ENCODE measurements at places on chromosomes 11 and 22.

DNA sequence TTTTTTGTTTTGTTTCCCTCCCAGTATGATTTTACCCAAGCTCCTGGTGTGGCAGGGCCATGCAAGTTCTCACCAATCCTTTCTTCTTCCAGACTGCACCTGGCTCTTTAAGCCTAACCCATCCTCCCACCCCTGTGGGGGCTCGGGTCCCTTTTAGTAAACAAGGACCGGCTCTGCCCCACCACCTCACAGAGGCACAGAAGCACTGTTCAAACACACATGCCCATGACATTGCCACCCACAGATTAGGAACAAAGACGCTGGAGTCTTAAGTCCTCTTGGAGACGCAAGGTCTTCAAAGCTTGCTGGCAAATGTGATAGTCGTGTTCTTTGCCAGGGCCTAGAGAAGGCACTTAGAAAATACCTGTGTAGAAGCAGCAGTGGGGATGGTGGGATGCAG, 18.9 kb downstream of the UQCR10 start:
- no peak for DNase-seq

DNA sequence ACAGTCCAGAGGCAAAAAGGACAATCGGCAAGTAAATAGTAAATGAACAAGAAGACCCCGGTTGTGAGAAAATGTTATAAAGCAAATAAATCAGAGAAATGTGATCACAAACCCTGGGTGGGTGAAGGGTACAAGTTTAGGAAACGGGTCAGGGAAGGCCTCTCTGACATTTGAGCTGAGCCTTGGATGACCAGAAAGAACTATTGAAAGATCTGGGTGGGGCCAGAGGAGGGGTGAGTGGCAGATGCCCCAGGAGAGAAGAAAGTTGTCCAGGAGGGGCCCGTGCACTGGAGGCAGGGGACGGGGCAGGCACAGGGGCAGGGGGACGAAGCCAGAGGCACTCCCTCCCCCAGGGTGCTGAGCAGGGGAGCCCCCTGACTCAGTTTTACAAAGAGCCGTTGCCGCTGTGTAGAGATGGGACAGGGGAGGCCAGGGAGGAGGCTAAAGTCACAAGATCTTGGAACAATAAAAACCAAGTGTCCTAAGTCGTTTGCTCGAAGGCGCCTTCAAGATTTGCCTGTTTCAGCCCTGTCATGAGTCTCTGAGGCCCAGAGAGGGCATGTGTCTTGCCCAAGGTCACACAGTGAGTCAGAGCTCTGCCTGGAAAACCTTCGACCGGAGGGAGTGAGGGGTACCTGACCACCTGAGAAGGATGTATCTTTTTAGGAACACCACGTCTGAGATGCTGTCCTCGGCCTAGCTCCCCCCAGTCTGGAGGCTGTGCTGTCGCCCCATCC, 10.8 kb upstream of the PDGFB start:
- DNase-seq = no peak

GRCh38 chr11:114260483-114260882, 35.7 kb upstream of the NNMT start:
- no peak for DNase-seq

GRCh38 chr11:114270531-114271270, 25.5 kb upstream of the NNMT start:
- no peak for DNase-seq

GRCh38 chr11:75930534-75930933, 115.5 kb downstream of the UVRAG start:
- DNase-seq = no peak

DNA sequence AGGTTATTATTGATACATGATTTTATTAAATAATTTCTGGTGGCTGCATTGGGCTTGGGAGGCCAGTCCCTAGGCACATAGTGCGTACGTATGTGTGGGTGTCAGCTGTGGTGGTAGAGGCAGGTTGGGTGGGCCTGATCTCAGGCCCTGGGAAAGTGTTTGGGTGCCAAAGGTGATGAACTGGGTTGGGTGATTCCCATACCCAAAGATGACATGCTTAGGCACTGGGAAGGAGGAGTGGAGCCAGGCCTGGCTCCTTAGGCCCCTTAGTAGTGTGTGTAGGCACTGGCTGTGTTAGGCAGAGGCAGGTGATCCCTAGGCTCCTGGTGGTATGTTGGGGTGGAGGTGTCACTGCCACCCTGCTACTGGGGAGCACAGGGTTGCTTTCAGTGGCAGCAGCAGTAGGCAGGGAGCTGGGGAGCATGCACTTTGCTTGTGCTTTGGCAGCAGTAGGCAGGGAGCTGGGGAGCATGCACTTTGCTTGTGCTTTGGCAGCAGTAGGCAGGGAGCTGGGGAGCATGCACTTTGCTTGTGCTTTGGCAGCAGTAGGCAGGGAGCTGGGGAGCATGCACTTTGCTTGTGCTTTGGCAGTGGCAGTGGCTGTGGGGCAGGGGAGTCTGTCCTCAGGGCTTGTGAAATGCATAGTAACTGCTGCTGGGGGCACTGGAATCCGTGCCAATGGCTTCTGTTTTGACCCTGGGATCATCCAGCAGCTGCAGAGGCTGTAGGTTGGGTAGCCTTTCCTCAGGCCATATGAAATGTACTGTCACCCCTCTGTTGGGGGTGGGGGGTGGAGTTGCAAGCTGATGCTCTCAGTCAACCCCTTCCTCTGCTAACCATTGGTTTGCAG, 84.4 kb downstream of the RRM1 start:
- no peak for DNase-seq

DNA sequence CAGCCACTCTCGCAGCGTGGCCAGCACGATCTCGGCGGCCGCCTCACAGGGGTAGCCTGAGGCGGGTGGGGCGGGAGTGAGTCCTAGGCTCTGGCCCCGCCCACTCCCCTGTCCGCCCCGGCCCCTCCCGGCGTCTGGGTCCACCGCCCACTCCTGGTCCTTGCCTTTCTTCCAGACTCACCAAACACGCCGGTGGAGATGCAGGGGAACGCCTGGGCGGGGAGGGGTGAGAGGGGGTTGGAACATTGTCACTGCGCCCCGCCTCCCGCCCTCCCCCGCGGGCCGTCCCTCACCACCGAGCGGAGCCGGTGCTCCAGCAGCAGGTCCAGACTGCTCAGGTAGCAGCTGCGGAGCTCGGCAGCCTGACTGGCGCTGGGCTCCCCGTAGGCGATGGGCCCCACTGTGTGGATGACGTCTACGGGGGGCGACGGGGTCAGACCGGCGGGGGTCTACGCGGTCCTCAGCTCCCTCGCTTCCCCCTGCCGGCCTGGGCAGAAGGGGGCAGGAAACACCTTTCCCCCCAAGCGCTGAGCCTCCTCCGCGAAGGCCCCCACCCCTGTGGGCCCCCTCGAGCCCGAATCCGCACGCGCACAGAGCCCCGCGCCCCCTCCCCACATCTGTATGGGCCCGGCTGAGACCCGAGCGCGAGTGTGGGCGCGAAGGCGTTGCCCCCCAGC, 13.2 kb downstream of the OTUB1 start:
- peak; percentile 67 for DNase-seq

DNA sequence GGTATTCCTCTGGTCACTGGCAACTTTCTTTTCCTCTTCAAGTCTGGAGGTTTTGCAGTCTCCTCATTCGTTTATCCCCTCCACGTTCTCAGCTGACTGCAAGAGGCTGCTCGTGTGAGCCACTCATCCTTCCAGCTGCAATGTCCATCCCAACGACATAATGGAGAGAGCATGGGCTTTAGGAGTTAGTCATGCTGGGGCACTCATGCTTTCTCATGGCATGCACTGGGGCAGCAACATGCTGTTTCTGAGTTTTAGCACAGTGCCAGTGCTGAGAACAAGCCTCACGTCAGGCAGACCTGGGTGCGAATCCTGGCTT, 7.1 kb downstream of the DCPS start:
- no peak for DNase-seq

GRCh38 chr11:103499710-103500340, 390.6 kb downstream of the DYNC2H1 start:
- DNase-seq = no peak

- DNase-seq = peak; percentile 80
These were observed 13.0 kb upstream of the MCHR1 start for GRCh38 chr22:40666151-40666848.

DNA sequence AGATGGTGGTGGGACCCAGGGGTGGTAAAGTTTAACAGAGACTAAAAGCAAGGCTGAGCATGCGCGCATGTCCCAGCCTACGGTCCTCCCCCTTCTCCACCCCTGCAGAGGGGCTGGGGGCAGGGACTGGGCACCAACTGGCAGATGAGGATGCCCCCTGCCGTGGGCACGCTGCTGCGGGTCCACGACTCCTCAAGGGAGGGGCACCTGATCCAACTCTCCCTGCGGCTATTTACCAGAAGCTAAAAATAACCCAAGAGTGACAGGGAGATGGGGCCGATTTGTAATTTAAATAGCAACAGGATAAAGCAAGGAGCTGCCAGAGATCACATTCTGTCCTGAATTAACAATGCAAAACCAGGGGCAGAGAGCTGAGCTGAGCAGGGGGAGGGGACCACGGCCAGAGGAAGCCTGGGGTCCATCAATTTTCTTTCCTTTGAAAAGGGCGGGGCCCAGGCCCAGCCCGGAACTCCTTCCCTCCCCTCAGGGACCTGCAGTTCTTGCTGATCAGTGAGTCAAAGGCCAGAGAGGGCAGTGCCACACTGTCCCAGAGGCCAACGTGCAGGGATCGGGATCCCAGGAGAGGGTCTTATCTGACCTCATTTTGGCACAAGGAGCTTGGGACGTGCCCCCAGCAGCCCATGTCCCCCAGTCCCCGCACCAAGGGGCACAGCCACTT, 8.1 kb upstream of the DGKZ start:
- no peak for DNase-seq

GRCh38 chr22:17161991-17162390, 2.9 kb upstream of the HDHD5 start:
- DNase-seq = no peak

DNA sequence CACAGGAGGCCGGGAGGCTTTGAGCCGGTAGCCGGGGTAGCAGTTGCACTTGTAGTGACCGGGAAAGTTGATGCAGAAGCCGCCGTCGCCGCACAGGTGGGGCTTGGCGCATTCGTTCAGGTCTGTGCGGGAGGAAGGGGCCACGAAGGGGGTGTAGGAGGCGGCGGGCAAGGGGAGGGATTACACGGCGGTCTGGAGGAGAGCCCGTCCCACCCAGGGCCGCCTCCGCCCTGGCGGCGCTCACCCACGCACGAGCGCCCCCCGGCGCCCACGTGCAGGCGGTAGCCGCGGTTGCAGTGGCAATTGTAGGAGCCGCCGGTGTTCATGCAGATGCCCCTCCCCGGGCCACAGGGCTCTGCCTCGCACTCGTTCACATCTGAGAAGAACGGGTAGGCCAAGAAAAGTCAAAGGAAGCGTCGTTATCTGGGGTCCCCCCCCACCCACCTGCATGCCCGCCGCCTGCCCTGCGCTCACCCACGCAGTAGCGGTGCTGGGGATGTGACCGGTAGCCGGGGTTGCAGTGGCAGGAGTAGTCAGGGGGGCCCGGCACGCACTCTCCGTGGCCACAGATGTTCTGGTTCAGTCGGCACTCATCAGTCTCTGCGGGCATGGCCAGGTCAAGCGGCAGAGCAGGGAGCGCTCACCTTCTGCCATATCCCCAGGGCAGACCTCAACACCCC, 10.6 kb downstream of the LTBP3 start:
- DNase-seq = no peak

GRCh38 chr11:56522008-56522407, 21.0 kb downstream of the OR5M11 start:
- no peak for DNase-seq

- no peak for DNase-seq
These were observed 365.0 kb downstream of the ETS1 start for GRCh38 chr11:128222245-128222884.

GRCh38 chr22:32607086-32607485, 132.5 kb downstream of the FBXO7 start:
- DNase-seq = no peak

GRCh38 chr22:34943830-34944229, 122.1 kb upstream of the ISX start:
- DNase-seq = no peak

DNA sequence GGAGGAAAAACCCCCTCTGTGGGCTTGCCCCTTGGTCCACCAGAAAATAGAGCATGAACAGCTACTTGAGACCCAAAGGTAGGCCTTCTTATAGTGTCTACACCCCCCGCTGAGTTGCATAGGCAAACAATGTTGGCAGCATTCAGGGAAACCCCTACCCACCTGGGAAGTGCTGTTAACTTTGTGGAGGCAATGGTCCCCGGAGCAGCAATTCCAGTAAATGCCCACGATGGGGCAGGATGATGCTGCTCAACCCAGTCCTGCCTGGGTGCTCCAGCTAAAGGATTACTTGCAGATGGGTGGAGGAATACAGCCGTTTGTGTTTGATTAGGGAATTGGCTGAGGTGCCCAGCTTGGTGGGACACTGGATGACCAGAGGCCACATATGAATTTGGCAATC, 381.3 kb upstream of the ANO5 start:
- no peak for DNase-seq

GRCh38 chr22:49543876-49544275, 283.8 kb downstream of the BRD1 start:
- no peak for DNase-seq

DNA sequence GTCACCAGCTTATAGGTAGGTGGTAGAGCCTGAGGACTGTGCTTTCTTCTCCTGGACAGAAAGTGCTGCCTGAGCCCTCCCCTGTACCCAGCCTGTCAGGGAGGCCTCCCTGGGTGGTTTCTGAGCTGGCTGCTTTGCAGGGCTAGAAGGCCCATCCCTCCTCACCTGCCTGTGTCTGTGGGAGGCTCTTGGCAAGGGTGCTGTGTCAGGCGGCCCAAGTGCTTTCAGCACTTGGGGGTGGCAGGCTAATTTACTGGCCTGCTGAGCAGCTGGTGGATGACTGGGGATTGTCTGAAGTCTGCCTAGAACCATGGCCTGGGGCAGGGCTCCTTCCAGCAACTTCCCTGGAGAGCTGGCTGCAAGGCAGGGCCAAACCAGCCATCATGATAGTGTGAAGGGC, 139.0 kb upstream of the NAV2 start:
- no peak for DNase-seq

DNA sequence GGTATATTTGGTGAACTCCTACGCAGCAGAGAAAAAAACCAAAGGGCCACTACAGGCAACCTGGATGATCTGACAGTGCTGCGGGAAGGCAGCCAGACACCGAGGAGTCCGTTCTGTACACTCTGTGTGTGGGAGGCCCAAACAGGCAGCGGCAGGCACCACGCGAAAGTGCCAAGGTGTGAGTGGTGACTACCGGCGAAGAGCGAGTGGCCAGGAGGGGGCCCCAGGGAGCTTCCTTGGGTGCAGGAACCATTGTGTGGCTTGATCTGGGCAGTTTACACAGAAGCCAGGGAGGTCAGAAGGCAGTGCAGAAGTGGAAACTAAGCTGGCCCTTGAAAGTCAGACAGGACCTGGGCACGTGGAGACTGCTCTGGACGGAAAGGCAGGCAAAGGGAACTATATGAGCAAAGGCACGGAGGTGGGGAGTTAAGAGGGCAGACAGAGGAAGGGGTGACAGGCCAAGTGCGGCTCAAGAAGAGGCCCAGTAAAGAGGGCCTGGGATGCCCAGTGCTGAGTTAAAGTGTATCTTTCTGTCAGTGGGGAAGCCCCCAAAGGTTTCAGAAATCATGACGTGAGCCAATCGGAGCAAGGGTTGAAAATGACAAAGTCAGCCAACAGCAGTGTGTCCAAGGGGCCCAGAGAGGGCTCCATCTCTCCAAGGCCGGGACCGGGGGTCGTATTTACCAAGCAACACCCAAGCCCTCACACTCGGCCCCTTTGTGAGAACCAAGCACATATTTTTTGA, 10.6 kb downstream of the TMEM184B start:
- no peak for DNase-seq

GRCh38 chr11:110453684-110454354, 24.1 kb downstream of the FDX1 start:
- DNase-seq = no peak

GRCh38 chr11:116837231-116838091, at the start of gene APOA1:
Gene APOA1, minus strand, starts transcription at chr11:116837622. Its CDS starts 235 bp downstream, at chr11:116837387.
- DNase-seq = peak; percentile 45

Measured in fibroblast of skin of right biceps (primary cell).